ENCODE measurements at places on chromosomes 6 and 20. TPM values are rescaled to one million over a fixed set of nuclear protein-coding genes. Genes with fewer than 3 reads are reported as not detected.

The TFAP2D gene
- not detected for total RNA-seq

DNA sequence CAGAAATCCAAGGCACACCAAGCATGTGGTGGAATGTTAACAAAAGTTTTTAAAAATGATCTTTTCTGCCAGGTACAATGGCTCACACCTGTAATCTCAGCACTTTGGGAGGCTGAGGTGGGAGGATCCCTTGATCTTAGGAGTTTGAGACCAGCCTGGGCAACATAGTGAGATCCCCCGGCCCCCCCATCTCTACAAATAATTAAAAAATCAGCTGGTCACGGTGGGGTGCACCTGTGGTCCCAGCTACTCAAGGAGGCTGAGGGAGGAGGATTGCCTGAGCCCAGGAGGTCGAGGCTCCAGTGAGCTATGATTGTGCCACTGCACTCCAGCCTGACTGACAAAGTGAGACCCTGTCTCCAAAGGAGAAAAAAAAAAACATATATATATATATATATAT, 8.0 kb downstream of the RIPK1 start:
- H3K36me3 ChIP-seq, result peaks cover 51% of the 10 kb centered on the region
- no peaks in the 10 kb centered on the region for H3K27me3 ChIP-seq
- no peak overlapping the region for H3K4me3 ChIP-seq
- no peak overlapping the region for H3K27ac ChIP-seq

The RIOK1 gene
- total RNA-seq, result 17.3 TPM

The BPIFB4 gene
- total RNA-seq, result not detected

DNA sequence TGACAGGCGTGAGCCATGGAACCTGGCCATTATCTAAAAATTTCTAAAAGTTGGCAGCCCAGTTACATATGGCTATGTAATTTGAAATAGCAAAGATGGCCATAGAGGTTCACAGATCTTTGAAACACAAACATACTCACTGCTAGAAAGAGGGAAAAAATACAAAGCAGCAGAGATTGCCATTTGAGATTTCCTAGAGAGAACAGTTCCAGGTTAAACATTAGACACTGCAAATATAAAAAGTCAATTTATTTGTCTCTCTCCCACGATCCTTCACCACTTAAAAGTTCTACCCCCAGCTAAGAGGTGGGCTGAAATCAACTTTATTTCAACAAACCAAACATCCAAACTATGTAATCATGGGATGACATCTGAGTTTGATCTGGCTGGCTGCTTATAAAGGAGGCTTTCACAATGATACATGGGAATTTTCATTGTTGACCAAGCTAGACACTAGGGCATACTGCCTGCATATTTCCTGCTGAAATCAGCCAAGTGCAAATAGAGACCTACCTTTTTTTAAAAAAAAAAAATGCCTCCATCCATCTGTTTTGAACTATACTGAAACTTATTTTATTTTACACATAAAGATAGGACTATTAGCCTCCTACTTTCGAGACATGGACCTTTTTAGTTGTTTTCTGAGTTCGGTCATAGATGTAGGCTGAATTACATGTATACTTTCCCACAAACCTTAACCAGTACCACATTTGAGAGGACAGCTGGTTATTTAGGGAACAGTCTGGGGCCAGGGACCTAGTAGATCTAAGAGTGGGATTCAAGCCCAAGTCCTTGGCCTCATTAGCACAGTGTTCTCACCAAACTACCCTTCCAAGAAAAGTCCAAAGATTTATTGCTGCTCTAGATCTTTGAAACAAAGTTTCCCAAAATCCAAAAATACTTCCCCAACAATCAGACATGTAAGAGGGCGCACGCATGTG, 16.6 kb downstream of the DCDC2 start:
- no peaks in the 10 kb centered on the region for H3K36me3 ChIP-seq
- H3K4me1 ChIP-seq, result no peaks in the 10 kb centered on the region
- H3K27me3 ChIP-seq, result no peaks in the 10 kb centered on the region
- no peak overlapping the region for H3K4me3 ChIP-seq
